ENCODE measurements at places on chromosomes 3 and 15. TPM values are rescaled to one million over a fixed set of nuclear protein-coding genes. Genes with fewer than 3 reads are reported as not detected.
A peak's percentile ranks its signal among the peaks of the same experiment; 100 is the strongest.

DNA sequence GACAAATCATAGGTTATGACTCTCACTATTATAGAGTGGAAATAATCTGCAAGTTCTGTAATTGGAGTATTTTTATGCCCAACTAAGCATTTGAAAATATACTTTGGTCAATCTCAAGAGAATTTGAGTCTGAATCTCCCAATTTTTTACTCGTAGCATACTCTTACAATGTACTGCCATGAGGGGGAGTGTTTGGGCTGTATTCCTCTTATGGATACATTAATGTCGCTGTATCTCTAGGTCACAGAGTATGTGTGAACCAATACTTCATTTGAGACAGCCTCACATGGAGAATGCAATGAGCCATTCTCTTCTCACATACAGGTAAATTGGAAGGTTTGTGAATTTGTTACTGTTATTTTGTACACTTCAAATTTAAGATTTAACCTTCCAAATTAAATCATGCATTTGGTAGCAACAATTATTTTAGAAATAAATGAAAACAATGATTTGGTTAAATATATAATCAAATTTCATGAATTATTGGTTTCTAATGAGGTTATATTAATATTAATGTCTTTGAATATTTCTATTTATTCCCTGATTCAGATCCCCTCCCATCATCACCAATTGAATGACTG is 5.5 kb upstream of the CD200 start:
- H3K27ac ChIP-seq, result no peak overlapping the region
- H3K4me1 ChIP-seq, result peaks cover 1% of the 10 kb centered on the region
- no peaks in the 10 kb centered on the region for H3K27me3 ChIP-seq
- DNase-seq, result peak; percentile 40
- no peak overlapping the region for H3K4me3 ChIP-seq

TRAT1 gene
- not detected for total RNA-seq

GRCh38 chr3:177306252-177306651 is 109.0 kb upstream of the TBL1XR1 start:
- H3K27me3 ChIP-seq, result no peaks in the 10 kb centered on the region
- H3K36me3 ChIP-seq, result no peaks in the 10 kb centered on the region
- peaks cover 19% of the 10 kb centered on the region for H3K4me1 ChIP-seq
- DNase-seq, result no peak

ATP13A5 gene
- 0.66 TPM for total RNA-seq

GRCh38 chr15:40307421-40308211 is at the start of gene PLCB2:
Gene PLCB2, minus strand, starts transcription at chr15:40307935. Its CDS starts 263 bp downstream, at chr15:40307672.
- DNase-seq, result peak; percentile 50
- peak within 1 kb of the TSS; percentile 63 for H3K4me3 ChIP-seq
- no peaks in the 10 kb centered on the region for H3K27me3 ChIP-seq
- peak within 1 kb of the TSS; percentile 71 for H3K27ac ChIP-seq
- peaks cover 11% of the 10 kb centered on the region for H3K36me3 ChIP-seq

All from Calu3 (cell line).